AG10803 (cell line): ENCODE measurements at places on chromosomes 6 and 20.

DNA sequence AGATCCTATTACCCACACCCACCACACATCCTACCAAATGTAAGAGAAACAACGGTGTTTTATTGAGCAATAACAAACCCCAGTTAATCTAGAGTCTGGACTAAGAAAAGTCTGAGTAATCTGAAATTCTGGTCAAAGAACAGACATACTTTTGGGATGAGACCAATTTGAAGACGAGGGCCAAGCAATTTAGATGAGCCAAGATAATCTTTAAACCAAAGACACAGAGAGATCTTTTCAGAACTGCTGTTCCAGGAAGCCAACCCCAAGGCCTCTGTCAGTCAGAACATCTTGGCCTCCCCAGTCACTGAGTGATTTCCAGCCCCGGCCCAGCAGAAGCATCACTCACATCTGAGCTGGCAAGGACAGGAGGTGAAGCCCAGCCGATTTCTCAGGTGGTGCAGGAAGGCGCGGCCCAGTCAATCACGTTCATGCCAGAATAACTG lies 118.5 kb upstream of the SYNDIG1 start:
- peak; percentile 63 for DNase-seq

DNA sequence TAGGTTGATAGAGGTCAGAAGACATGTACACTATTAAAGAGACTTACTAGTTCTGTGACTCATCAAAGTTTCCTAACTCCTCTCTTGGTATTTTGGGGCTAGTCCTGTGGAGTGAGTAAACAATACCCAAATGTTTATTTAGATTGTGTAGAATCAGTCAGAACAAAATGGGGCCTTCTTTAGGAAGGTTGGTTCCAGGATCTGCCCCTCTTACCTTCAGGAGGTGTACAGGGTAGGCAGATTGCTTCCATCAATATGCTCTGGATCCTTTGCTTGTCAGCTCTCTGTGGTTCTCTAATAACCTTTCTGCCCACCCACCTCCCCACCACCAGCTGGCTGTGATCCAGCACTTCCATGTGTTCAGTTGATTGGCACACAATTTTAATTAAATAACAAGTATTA lies 107.0 kb downstream of the POPDC3 start:
- peak; percentile 17 for DNase-seq

DNA sequence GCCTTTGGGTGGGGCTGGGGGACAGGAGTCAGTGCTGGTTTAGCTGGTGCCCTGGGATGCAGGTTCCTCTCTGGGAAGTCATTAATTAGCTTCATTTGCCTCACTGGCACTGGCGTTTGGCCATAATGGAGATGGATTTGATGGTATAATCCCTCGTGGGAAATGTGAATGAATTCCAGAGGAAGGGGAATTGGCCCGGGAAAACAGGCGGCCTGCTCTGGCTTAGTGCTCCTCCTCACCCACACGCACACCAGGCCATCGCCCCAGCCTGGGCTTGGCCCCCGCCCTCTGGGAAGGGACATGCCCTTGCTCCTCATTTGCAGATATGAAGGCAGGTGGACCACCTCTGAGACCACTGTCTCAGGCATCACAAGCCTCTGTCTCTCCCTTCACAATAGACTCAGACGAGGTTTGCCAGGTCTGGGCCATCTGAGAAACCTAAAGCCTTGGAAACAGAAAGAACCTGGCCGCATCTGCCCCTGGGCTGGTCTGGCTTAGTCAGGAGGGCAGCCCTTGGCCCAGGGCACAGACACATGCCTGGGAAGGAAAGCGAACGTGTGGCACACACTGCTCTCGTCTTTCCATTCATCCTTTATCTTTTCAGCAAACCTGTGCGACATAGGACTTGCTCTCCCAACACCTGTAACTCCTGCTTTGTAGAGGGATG lies 199.2 kb upstream of the CDH4 start:
- DNase-seq = no peak

DNA sequence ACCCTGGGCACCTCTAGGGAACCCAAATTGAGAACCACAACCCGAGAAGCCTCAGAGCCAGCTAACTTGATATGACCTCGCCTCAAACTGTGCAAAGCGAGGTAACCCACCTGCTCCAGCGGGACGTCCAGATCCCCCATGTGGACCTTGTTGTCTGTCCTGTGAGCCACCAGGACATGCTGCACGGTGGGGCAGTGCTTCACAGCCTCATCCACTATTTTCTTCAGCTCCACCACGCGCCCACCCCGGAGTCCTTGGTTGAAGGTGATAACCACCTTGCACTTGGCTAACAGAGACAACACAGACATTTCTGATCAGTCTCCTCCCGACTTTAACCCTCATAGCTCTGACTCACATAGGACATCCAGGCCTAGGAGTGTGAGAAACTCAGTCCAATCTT lies 30.8 kb upstream of the APMAP start:
- no peak for DNase-seq

- no peak for DNase-seq
These were observed 72.8 kb upstream of the RALGAPA2 start for GRCh38 chr20:20785226-20785625.

GRCh38 chr6:154984146-154984545 lies 11.0 kb upstream of the TIAM2 start:
- no peak for DNase-seq

DNA sequence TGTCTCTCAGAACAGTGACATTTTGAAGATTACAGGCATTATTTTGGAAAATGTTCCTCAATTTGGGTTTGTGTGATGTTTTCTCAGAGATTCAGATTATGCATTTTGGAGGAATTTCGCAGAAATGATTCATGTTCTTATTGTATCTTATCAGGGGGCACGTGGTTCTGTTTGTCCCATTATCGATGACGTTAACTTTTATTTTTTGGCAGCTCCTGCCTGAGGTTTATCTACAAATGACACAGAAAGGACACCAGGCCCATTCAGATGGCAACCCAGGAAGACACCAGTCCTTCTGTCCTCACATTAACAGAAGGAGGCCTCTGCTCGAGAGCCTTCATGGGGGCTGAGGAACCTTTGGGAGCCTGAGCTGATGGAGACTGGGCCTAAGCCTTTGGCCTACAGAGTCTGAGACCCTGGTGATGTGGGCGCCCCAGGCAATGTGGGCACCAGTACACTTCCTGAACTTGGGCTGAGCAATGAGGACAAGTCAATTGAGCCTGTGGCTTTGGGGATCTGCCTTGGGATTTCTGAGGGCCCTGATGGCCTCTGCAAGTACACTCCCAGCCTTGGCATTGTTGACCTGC lies 41.2 kb upstream of the EZR start:
- DNase-seq = no peak

- DNase-seq = no peak
These were observed 1219.0 kb upstream of the EYS start for GRCh38 chr6:66926060-66926459.

GRCh38 chr6:22666021-22666420 lies 96.7 kb downstream of the HDGFL1 start:
- no peak for DNase-seq

- DNase-seq = no peak
These were observed 111.9 kb upstream of the FLRT3 start for GRCh38 chr20:14449323-14449722.

GRCh38 chr6:22658934-22659333 lies 89.6 kb downstream of the HDGFL1 start:
- DNase-seq = no peak

- DNase-seq = no peak
These were observed 79.4 kb downstream of the CDC5L start for GRCh38 chr6:44466955-44467354.

DNA sequence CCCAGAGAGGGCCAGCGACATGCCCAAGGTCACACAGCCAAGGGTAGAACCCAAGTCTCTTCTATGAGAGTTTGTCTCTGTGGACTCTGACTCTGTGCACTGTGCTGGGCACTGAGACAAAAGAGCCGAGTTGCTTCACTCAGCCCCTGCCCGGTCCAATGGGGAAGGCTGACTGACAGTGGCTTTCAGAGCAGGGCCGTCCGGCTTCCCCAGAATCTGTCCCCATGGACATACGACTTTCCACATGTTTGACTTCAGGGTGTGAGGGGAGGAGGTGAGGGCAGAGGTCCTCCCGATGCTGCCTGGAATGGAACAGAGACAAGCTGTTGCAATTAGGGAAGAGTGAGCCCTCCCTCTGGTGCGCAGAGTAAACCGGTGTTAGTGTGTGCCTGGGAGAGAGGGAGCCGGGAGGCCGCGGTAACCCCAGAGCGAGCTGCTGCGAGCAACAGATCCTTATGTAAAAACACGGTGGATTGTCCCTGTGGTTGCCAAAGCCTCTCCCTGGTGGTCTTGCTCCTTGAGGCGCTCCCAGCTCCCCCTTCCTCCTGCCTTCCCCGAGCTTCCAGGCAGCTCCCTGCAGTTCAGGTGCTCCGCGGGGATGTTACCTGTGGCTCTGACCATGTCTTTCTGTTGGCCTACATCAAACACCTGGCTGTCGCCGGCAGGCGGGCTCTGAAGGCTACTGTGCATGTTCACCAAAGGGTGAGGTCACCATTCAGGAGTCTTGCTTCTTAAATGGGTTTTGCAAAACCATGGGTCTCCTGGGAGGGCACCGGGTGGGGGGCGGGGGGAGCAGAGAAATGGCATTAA lies 672 bp downstream of the SIRPA start:
- peak; percentile 31 for DNase-seq

DNA sequence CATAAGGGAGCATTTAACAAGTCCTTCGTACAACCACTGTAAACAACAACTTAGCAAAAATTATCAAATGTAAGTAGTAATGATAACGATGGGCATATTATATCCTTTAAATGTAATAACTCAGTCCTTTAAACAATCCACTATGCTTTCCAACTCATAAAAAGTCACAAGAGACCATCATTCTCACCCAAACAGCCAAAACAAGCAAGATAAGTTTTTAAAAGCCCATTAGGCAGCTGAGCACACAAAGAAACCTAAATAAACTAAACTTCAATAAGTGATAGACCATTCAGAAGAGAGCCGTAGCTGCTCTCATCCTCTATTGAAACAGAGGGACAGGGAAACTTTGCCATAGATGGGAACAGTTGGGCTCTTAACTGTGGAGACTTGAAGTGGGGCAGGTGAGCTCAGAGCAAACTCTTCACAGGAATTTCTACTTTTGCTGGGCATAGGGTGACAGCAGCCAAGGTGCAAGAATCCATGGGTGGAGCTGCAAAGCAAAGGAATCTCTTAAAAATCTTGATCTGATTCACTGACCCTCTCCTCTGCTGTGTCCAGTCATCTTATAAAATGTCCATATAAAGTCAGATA lies 22.5 kb downstream of the RAB22A start:
- no peak for DNase-seq

GRCh38 chr6:142722841-142723240 lies 222.1 kb downstream of the HIVEP2 start:
- no peak for DNase-seq

GRCh38 chr20:15026759-15027158 lies 689.3 kb upstream of the FLRT3 start:
- DNase-seq = no peak

DNA sequence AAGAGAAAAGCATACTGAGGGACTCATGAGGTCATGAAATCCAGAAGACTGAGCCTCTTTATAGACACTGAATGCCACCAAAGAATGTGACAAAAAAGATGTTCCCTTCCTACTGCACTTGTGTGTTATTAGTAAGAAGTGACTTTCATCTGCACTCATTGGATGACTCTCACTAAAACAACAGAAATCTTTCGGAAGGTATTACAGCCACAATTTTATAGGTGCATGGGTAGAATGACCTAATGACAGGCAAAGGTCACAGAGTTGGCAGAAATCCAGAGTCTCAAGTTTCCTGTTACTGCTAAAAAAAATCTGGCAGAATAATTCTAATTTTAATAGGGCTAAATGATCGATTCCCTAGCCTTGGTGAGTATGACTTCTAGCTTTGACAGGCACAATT lies 13.3 kb downstream of the PKHD1 start:
- no peak for DNase-seq

DNA sequence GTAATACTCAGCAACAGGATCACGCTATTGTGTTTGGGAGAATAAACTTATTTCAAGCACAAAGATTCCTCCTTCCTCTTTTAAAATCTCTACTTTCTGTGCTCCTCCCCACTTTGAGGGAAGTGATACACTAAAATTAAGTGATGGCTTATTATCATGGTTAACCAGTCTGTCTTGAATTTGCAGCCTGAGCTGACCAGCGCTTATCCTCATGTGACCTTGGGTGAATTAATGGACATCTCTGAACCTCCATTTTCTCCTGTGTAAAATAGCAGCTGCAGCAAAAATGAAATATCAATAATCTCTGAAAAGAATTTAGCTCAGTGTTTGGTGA lies 222.6 kb downstream of the BCAS1 start:
- no peak for DNase-seq

- DNase-seq = peak; percentile 82
These were observed 12.2 kb upstream of the SERPINB1 start for GRCh38 chr6:2853769-2854395.

- no peak for DNase-seq
These were observed 205.3 kb downstream of the ADGRG6 start for GRCh38 chr6:142507065-142507464.

DNA sequence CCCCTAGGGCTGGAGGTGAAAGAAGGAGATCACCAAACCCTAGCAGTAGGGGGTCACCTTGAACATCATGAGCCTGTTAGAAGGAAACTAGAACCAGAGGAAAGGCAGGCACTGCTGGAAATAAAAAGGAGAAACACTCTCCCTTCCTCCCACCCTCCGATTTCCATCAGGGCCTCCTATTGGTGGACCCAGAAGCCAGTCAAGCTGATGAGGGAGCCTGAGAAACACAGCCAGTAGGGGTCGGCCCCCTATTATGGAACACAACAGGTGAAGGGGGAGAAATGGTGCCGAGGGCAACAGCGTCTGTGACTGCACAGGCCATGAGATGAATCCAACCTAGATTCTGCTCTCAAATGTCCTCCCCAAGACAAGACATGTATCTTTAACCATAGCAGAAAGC lies 156.1 kb upstream of the LRFN2 start:
- DNase-seq = no peak

DNA sequence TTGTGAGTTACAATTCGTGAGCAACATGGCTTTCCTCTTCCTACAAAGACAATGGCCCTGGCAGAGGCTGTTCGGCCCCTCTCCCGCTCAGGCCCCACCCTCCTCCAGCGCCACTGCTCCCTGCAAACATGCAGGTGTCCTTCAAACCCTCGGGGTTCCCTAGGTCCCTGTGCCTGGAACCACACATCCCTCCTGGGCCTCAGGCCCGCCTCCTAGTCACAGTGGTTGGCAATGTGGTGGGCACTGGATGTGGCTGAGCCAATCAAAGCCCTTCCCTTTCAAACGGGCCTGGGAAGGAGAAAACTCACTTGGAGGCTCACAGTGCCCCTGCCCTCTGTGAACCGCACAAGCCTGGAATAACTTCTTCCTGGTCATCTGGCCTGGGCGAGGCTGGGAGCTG lies 147.2 kb downstream of the TFAP2C start:
- DNase-seq = no peak
